Stimulated activated CD4-positive, alpha-beta T cell treated with anti-CD3 and anti-CD28 coated beads, Interleukin-2, amount 100 ng/mL, for 4 hours (primary cell): ENCODE measurements at places on chromosomes 7 and 10.

DNA sequence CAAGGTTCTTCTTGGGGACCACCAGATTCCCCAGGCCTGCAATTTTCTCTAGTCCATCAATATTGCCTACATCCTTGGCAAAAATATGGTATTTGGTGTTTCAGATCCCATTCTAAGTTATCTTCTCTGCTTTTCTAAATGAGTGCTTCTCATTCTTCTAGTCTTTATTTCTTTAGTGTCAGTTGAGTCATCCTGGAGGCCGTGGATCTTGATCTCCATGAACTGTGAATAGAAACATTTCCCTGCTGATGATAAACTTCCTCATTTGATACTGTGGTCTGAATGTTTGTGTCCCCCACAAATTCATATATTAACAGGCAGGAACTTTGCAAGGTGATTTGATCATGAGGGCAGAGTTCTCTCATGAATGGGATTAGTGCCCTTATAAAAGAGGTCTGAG, 779.3 kb downstream of the INHBA start:
- no peak for DNase-seq

GRCh38 chr10:131860806-131861440, 39.9 kb upstream of the PPP2R2D start:
- no peak for DNase-seq

DNA sequence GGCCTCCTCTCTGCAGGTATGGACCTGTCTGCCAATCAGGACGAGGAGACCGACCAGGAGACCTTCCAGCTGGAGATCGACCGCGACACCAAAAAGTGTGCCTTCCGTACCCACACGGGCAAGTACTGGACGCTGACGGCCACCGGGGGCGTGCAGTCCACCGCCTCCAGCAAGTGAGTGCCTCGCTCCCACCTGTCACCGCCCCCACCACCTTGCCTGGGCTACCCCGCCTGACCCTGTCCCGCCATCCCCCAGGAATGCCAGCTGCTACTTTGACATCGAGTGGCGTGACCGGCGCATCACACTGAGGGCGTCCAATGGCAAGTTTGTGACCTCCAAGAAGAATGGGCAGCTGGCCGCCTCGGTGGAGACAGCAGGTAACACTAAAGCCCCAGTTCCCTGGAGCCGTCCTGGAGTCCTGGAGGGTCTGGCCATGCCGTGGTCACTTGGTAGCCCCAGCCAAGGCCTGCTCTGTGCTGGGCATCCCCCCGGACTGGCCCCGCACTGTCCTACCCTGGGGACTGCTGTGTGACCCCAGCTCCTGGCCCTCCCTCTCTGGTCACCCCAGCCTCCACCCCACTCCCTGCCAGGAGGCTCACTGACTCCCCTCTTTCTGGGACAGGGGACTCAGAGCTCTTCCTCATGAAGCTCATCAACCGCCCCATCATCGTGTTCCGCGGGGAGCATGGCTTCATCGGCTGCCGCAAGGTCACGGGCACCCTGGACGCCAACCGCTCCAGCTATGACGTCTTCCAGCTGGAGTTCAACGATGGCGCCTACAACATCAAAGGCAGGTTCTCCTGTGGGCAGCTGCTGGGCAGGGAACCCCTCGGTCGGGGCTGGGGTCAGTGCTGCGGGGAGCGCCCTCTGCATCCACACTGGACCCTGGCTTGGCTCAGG, 178.0 kb downstream of the RNF216 start:
- no peak for DNase-seq

- DNase-seq: no peak
Observed at GRCh38 chr10:132644527-132645246, 107.1 kb downstream of the INPP5A start.

DNA sequence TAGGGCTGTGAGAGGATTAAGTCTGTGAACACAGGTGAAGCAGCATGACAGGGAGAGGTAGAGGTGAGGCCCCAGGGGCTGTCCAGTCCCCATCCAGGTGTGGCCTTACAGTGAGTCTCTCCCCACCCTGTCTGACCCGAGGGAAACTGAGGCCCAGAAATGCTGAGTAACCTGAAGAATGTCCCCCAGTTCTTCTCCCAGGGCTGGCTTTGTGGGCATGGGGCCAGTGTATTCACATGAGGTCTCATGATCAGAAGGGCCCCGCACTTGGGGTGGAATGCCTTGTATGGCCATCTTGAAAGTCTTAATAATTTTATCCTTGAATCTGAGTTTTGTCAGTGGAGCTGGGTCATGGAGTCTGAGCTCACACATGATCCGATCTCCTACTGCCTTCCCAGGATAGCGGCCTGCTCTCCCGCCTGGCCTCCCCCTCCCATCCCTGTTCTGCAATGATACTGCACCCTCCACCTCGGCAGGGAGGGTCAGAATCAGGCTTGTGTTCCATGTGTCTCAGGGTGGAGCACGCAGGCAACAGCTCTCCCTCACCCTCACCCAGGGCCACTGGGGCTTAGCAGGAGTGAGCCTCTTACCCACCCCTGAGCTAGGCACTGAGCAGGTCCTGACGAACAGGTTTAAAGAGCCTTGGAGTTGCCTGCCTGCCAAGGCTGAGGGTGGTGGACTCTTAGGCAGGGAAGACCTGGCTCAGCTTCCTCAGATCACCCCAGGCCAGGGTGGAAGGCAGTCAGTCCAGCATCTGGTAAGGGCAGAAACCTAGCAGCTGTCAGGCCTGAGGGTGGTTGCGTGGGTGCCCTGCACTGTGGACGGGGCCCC, 41.4 kb upstream of the NPFFR1 start:
- no peak for DNase-seq

- DNase-seq: no peak
Observed at GRCh38 chr10:29920408-29921070, 138.8 kb downstream of the JCAD start.

GRCh38 chr7:11221984-11222383, 248.3 kb downstream of the PHF14 start:
- DNase-seq: no peak
